ENCODE measurements at places on chromosomes 16 and 17. TPM values are rescaled to one million over a fixed set of nuclear protein-coding genes. Genes with fewer than 3 reads are reported as not detected.
A peak's percentile ranks its signal among the peaks of the same experiment; 100 is the strongest.

- DNase-seq: no peak
Measured at GRCh38 chr17:35129154-35129972, 7.9 kb downstream of the FNDC8 start.

The ACSM2A gene
- not detected for total RNA-seq

DNA sequence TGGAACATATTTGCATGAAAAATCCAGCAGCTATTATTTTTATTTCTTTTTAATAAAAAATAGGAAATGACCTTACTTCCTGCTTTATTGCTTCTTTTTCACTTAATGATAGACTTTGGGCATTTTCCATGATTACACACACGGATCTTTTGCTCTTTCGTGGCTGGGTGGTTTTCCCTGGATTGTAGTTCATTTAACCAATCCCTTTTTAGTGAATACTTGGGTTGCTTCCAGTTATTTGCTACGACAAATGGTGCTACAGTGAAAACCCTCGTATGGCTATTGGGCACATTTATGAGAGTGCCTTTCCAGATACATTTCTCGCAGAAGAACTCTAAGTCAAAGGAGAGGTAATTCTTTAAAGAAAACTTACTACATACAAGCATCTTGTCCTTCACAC lies 38.6 kb downstream of the FOXL1 start:
- no peak for DNase-seq

DNA sequence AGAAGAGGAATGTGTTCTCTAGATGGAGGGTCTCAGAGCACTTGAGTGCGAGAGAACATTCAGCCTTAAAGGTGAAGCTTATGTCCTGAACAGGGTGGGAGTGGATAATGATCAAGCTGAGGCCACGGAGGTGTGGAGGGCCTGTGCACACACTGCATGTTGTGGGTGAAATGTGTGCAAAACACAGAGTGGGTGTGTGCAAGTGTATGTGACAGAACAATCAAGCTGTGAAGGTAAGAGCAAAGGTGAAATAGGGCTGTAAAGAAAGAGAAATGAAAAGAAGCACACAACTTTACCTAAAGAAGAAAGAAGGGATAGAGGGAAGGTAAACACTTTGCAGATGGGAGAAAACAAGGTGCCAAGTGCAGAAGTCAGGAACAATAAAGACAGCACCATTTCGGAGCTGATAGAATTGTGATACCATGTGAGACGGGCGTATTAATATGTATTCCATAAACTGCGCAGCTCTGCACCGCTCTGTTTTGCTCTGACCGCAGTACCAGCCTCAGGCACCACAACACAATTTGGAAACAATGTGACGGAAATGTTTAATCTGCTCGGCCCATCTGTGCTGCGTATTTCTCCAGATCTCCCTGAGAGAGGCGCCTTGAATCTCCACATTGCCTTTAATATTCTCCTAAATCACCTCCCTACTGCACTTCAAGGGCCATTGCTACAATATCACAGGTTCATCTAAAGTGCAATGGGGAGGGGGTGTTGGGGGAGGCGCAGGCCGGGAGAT lies 40.6 kb downstream of the SNX11 start:
- no peak for DNase-seq

DNA sequence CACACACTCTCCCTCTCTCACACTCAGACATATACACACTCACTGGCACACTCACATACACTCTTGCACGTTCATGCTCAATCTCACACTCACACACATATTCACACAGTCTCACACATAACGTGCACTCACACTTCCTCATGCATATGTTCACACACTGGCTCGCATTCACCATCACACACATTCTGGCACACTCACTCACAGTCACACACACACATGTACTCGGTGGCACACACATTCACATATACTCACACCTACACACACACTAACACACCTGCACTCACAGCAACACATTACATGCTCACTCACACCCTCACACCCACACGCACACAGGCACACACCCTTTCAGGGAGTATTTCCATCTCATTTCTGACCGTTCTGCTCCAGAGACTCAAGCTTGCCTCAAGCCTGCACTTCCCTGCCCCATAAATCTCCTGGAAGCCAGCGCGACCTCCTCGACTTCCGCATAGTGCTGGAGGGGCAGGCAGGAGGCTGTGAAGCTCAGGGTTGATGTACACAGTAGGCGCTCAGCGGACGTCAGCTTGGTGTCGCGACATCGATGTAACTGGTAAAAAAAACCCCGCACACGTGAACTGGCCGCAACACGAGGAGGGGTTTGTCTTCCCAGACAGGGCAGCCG lies 66.7 kb upstream of the FOXF1 start:
- DNase-seq: no peak

DNA sequence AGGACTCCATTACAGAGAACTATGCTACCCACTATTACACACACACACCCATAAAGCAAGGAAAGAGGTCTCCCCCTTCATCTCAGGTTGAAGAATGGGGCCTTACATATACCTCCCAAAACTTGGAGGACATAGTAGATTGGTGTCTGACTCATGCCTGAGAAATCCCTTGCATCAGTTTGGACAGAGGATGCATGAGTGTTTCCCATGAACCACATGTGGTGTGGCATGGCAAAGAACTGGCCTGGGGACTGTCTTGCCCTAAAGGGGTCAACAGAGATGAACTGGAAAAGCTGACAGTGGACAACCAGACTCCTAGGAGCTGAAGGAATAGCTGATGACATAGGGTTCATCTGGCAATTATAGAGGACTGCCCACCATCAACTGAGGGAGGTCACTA lies 54.0 kb downstream of the DYNLRB2 start:
- DNase-seq: no peak

The ST6GALNAC1 gene
- total RNA-seq: 8.5 TPM

The OR4D1 gene
- total RNA-seq: 0.42 TPM

The ACE gene
- total RNA-seq: 4.2 TPM

The ELMO3 gene
- 2.2 TPM for total RNA-seq

The GFAP gene
- not detected for total RNA-seq

The FZD2 gene
- total RNA-seq: not detected

DNA sequence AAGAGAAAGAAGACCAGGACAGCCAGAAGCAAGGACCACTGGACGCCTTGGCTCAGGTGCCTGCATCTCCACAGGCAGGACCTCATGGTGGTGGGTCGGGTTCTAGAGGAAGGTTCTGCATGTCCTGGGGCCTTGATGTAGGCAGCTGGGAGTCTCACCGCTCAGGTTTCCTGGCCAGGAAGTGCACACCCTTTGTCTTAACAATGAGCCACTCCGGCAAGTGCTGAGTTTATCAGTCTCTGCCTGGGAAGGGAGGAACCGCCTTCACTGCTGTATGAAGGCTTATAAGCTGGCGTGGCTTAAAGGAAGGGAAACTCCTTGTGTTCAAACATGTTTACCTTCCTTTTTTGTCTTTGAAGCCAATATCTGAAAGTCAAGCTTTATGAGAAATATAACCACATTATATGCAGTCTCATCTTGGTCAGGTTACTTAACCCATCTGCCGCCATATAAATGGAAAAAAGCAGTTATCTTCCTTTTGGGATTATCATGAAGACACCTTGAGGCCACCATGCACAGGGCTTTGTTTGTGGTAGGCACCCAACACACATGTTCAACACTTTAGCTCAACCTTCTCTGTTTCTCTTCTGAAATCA lies at the start of gene ST6GALNAC1:
Gene ST6GALNAC1, minus strand, starts transcription at position 205 of the 596 bp plus-strand sequence. Its CDS starts 119 bp downstream, at position 86.
- peak; percentile 3 for DNase-seq

- no peak for DNase-seq
Measured at GRCh38 chr16:82755570-82756282, 129.0 kb downstream of the CDH13 start.

The HOXB2 gene
- 19.1 TPM for total RNA-seq

DNA sequence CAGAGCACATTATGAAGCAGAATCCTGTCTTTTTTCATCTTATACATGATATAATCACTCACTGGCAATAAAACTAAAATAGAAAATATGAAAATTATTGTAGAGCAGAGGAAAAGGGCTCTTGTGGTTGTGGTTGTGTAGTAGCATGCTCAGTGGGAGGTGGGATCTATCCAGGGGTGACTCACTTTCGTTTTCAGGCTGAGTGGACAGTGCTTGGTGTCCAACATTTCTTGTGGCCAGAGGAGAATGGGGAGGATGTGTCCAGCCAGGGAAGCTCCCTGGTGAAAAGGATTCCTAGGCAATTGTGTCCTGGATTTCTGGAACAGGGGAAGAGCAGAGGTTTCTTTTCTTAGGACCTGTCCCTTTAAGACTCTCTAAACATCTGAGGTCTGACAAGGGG lies 31.9 kb upstream of the CPHXL start:
- DNase-seq: no peak

The KATNB1 gene
- total RNA-seq: 16.4 TPM

- no peak for DNase-seq
Measured at GRCh38 chr16:19284207-19284606, 1.3 kb upstream of the CLEC19A start.

DNA sequence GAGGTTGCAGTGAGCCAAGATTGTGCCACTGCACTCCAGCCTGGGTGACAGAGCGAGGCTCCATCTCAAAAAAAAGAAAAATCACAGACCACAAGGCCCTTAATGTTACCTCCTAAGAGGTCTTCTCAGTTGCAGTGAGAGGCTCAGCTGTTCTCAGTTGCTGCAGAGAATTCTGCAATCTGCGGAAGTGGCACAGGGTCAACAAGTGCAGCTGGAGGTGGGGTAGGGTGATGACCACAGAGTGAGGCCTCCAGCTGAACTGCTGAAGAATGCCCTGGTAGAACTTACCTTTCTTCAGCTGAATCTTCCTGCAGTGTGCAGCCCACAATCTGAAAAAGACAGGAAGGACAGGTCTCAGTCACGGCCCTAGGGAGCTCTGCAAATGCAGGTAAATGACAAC lies 26.3 kb downstream of the CNTNAP1 start:
- no peak for DNase-seq

- no peak for DNase-seq
Measured at GRCh38 chr17:49213847-49214246, 3.3 kb downstream of the ABI3 start.

DNA sequence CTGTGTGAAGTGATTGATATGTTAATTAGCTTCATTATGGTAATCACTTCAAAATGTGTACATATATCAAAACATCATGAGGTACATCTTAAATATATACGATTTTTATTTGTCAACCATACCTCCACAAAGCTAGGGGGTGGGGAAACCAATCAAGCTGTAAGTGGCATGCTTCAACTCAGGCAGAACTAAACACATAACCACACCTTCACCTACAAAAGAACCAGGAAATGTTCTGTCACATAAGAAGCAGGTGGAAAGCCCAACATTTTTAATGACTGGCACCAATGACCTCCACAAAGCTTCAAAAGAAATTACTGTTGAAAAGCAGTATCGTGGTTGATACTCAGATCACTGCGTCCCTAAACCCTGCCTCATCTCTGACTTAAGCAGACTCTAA lies 867.7 kb upstream of the EEF2KMT start:
- DNase-seq: no peak

The EME1 gene
- total RNA-seq: 0.81 TPM

- DNase-seq: no peak
Measured at GRCh38 chr17:30188211-30188939, 47.1 kb downstream of the SLC6A4 start.

DNA sequence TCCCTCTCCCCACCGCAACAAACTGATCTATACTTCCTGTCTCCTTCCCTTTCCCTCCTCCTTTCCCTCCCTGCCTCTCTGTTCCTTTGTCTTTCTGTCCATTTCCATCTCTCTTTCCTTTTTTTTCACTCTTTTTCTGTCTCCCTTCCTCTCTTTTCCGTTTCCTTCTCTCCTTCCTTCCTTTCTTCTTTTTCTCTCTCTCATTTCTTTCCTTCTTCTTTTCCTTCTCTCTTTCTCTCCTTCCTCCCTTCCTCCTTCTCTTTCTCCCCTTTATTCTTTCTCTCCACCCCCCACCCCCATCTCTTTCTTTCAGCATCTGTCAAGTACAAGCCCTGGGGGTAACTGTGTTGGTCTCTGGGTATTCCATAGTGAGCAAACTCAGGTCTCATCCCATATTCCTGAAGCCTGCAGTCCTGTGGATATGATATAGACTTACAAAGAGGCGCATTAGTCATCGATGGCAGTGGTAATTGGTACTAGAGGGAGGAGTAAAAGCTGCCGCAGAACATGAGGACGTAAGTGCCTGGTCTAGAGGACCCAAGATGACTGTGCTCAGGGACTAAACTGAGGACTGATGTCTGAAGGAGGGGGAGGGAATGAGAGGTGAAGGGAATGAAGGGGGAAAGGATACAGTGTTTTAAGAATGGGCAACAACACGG lies 50.4 kb downstream of the VAT1L start:
- DNase-seq: no peak

GRCh38 chr16:3431779-3432219 lies 11.5 kb downstream of the ZNF597 start:
- peak; percentile 58 for DNase-seq

The SLC35G6 gene
- not detected for total RNA-seq

DNA sequence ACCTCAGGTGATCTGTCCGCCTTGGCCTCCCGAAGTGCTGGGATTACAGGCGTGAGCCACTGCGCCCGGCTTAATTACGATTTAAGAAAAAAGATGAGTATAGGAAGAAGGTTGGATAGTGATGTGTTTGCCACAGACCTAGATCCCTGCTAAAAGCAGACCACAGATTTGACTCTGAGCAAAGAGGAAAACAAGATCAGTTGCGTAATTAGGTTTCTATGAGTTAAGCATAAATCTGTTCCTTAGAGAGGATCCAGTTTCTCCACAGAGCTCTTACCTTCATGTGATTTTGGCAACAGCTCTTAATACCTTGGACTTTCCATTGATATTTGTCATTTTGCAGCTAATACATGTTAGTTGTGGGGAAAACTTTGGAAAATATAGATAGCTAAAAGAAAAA lies 31.1 kb downstream of the CDH1 start:
- DNase-seq: no peak

- DNase-seq: no peak
Measured at GRCh38 chr17:69547947-69548346, 133.4 kb downstream of the MAP2K6 start.

The SLC5A10 gene
- total RNA-seq: not detected

GRCh38 chr17:82087961-82088837 lies 9.8 kb downstream of the FASN start:
- no peak for DNase-seq
